ENCODE measurements at places on chromosomes 13 and 19. TPM values are rescaled to one million over a fixed set of nuclear protein-coding genes. Genes with fewer than 3 reads are reported as not detected.

DNA sequence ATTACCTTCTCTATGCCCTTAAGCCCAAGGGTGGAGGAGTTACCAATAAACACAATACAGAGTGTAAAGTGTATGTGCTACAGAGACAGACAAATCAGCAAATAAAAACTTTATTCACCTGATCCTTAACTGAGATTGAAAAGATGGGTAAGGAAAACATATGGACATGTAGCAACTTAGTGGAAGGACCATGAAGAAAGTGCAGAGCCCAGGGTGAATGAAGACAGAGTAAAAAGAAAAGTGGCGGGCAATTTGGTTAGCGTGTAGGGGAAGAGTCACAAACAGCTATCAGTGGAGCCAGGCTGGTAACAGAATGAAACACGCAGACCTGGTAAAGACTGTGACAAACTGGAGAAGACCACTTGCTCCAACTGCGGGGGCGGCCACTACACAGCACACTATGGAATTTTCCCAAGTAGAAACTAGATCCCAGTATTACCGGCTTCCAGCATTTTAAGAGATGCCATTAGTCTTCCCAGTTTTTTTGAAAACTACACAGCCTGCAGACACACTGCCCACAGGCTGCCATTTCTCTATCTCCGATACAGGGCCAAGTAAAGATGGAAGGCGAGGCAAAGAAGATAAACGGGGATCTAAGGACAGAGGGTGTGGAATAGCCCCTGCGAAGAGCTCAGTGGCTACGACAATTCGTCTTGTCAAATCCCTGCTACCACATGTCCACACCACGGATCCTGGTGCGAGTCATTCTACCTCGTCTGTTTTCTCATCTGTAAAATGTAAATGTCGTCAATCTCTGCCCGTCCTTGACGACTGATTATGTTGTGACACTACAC, 1.2 kb downstream of the UQCRFS1 start:
- DNase-seq, result no peak

GRCh38 chr13:39496506-39496905, 106.5 kb downstream of the LHFPL6 start:
- DNase-seq, result no peak

- no peak for DNase-seq
Observed at GRCh38 chr13:75869981-75870380, 233.9 kb downstream of the LMO7 start.

Gene LRP3
- total RNA-seq, result 30.0 TPM

Gene ZNF813
- total RNA-seq, result 4.0 TPM

Gene USE1
- total RNA-seq, result 24.5 TPM

Gene NLRP5
- total RNA-seq, result not detected
